ENCODE measurements at places on chromosomes 5 and 9.

- no peak for DNase-seq
Measured at GRCh38 chr9:17905366-17905765, 326.5 kb downstream of the SH3GL2 start.

GRCh38 chr9:70959366-70959765 is 162.1 kb downstream of the TRPM3 start:
- no peak for DNase-seq

DNA sequence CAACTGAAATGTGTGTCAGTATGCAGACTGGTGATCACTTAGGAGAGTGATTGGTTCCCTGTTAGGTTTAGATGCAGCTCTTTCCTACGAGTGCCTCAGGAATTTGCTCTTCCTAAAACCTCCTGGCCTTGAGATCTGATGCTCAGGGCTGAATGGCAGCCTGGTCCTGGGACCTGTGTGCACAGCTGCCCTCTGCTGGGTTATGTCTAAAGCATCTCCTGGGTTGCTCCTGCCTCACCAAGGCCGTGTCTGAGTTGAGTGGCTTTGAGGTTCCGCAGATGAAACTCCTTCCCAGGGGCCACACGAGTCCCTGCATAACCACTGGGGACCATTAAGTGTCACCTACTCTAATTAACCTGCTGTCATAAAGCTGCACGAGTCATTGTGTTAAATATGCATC is 59.5 kb downstream of the MVB12B start:
- DNase-seq = no peak

- DNase-seq = no peak
Measured at GRCh38 chr5:153618867-153619266, 128.4 kb downstream of the GRIA1 start.

GRCh38 chr9:127612939-127613582 is 984 bp downstream of the STXBP1 start:
- DNase-seq = no peak

DNA sequence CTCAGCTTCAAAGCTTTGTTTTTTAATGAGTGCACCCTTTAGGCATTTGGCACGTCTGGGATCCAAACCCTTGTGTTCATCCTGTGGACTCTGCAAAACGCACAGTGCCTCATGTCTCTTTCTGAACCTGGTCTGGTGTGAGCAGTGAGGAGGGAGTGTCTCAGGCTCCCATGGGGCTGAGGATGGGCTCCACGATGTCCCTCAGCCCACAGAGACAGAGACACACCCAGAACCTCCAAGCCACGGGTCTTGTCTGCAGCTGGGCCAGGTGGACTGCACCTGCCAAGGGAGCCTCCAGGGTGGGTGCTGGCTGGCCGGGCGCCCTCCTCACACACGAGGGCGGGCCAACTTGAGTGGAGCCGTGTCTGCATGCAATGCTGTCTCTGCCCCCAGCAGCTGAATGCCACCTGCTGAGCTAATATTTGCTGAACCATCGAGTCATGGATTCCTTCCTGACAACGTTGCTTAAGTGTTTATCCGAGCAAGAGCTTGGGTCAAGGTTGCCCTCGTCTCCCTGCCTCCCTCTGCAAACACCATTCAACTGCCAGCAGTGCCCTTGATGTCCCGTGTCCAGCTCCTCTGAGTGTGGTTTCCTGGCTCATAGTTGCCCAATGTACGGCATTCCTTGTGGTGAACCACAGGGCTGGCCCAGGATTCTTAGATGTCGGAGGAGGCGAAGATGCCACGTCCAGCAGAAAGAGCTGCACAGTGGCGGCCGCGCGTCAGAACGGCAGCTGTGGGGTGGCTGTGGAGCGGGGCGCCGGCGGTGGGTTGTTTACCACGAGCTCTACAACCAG is 31.4 kb upstream of the LPCAT1 start:
- no peak for DNase-seq

DNA sequence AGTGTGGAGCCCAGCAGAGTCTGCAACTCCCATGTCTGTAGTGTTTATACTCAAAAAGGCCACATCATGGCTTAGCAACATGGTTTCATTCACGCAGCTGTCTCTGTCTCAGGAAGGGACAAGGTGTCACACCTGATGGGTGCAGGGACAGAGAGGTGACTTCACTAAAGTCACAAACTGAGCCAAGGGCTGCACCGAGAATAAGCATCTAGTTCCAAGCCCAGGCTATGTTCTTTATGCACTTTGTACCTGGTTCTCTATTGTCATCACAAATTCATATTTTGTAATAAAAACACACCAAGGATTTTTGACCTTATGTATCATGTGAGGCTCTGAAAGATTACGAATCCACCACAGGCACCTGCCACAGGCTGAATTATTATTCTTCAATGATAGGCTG is 64.9 kb upstream of the STK32A start:
- no peak for DNase-seq

DNA sequence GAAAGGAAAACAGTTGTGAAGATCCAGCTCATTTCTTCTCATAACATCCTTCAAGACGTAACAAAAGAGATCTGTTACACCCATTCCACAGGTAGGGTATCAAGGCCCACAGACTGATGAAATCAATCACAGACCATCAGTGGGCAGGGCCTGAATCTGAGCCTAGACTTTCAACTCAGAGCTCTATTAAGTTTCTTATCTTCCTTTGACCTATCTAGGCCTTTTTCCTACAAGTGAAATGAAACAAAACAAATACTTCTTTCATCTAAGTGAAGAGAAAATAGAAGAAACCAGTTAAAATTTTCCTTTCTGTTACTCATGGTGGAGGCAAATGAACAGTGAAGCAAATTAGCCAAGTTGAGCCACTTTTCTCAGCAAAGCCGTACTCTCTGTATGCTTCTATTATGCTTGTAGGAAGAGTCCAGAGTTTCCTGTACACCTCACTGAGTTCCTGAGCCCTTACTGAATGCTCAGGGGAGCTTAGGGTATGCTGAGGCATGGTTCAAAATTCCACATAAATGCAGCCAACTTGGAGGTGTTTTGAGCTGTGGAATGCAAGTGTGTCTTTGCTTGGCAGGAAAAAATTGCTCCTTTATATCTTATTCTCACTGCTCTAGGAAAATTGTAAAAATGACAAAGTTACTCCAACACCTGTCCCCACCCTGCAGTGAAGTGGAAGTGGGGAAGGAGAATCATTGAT is 91.9 kb downstream of the FEM1C start:
- no peak for DNase-seq

GRCh38 chr5:157732596-157733262 is 1.5 kb downstream of the THG1L start:
- no peak for DNase-seq

- DNase-seq = no peak
Measured at GRCh38 chr9:28668158-28668557, 1094.9 kb upstream of the C9orf72 start.

DNA sequence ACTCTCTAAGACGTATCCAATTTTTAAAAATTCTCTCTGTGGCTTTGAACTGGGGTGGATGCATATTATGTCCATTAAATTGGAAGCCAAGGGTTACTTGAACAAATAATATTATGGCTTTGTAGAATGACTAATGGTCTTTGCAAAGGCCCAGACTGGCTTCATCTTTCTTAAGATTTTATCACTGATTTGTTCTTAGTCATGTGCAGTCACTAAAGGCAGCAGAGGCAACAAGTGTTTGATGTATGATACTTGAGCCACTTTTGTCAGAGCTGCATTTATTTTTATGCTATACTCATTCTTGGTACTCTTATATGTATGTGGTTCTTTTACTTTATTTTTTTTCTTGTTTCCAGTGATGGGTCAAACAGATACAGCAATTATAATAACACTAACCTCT is 152.2 kb downstream of the NR2F1-AS1 start:
- DNase-seq = no peak

GRCh38 chr5:60632153-60632552 is 67.8 kb downstream of the DEPDC1B start:
- DNase-seq = no peak

DNA sequence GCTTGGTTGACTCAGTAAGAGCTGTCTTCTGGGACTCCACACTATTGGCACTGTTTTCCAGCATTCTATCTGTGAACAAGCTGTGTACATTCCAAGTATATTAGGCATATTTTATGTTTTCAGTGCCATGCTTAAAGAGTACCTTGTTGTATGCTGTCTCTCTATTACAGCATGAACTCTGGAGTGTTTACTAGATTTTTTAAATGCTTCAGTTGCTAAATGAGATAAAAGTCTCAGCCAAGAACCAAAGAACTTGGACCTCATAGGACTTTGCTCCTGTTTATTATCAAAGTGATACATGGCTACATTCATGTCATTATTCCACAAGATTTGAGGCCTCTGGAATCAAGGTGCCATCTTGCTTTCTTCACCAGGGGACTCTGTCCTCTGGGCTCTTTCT is 167.2 kb downstream of the C9orf152 start:
- no peak for DNase-seq

DNA sequence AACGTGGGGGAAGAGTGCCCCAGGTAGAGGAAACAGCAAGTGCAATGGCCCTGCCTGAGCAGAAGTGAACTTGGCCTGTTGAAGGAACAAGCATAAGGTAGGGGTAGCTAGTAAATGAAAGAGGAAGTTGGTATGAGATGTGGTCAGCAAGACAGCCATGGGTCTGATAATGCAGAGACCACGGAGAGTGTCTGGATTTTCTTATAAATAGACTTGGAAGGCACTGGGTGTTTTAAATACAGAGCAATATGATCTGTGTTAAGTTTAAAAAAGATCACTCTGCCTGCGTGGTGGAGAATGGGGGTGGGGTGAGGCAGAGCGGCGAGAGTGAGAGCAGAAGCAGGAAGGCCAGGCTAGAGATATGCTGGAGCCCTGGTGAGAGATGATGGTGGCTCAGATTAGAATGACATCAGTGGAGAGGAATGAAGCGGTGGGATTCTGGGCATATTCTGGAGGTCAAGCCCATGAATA is 4.2 kb downstream of the ADAM19 start:
- DNase-seq = no peak

DNA sequence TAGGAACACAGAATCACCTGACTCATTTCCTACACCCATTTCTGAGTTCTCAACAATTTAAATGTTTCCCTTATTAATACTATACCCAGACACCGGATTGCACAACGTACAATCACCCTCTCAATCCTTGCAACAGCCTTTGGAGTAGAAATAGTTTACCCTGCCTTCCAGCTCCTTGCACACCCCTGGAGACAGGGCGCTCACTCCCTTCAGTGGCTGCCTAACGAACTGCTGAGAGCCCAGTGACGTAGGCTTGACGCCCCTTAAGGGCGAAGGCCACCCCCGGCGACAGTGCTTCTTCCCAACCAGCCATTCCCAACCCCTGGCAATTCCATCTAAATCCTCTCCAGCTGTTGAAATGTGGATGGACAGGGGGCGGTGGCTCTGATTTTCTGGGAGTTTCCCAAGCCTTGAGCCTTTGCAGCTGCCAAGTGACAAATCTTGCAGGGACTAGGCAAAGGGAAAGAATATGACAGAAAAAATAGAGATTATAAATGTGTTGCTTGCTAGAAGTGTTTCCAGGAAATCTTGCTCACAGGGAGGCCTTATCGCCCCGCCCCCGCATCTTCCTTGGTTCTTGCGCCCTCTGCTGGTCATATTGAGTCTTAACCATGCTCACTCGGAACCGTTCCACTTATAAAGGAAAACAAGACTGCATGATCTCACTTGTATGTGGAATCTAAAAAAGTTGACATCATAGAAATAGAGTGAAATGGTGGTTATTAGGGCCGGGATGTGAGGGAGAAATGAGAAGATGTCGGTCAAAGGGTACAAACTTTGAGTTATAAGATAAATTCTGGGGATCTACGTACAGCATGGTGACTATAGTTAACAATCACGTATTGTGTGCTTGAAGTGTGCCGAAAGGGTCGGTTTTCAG is 7.6 kb upstream of the BARX1 start:
- peak; percentile 70 for DNase-seq

DNA sequence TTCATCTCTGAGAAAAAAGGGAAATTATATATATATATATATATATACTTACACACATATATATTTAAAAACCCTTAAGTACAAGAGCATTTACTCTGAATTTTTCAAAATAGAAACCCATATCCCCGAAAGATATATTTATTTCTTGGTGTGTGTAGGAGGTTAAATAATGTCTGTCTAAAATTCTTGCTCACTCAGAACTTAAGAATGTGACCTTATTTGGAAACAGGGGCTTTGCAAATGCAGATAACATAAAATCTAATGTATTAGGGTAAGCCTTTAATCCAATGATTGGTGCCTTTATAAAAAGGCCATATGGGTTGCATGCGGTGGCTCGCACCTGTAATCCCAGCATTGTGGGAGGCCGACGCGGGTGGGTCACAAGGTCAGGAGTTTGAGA is 517.3 kb upstream of the TLE4 start:
- no peak for DNase-seq

DNA sequence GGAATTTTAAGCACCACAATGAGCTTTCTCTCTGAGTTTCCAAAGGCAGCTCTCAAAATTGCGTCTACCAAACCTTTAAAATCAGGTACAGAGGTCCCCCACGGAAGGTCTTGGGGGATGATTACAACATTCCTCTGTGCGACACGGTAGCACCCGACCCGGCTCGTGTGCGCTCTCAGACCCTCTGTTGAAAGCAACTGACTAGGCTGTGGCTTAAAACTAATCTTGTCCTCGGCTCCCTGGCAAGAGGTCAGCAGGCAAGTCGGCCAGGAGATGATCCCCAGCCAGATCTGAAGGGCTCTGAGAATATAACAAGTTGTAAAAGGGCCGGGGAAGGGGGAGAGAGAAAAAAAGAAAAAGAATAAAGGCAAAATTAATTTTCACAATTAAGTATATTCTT is 92.6 kb upstream of the LMX1B start:
- DNase-seq = no peak

GRCh38 chr5:154242964-154243376 is 52.4 kb downstream of the GALNT10 start:
- no peak for DNase-seq

GRCh38 chr5:95892784-95893354 is 68.8 kb downstream of the ELL2 start:
- DNase-seq = no peak

GRCh38 chr9:123940721-123941523 is 11.0 kb upstream of the DENND1A start:
- DNase-seq = no peak

DNA sequence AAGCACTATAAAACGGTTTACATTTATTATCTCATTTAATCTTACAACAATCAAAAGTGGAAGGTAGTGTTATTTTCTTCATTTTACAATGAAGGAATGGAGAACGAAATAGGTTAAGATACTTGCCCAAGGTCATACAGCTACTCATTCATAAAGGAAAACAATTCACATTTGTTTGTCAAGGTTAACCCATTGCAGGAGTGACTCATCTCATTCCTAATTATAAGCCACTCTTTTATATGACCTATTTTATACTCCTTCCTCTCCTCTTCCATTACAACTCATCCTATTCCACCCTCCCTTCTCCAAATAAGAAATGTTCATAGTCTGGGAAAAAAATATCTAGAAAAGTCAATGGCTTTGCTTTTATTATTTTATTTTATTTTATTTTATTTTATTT is 29.6 kb downstream of the CRHBP start:
- DNase-seq = no peak

- DNase-seq = no peak
Measured at GRCh38 chr5:68178579-68178978, 37.0 kb upstream of the PIK3R1 start.

- no peak for DNase-seq
Measured at GRCh38 chr9:89811356-89811755, 206.5 kb downstream of the GADD45G start.

GRCh38 chr5:100448111-100448528 is 87.1 kb upstream of the FAM174A start:
- DNase-seq = no peak
